ENCODE measurements at places on chromosomes 5 and 9.
A peak's percentile ranks its signal among the peaks of the same experiment; 100 is the strongest.

GRCh38 chr9:91920630-91921350, 29.2 kb downstream of the ROR2 start:
- no peak for DNase-seq

- DNase-seq, result no peak
Measured at GRCh38 chr9:34025062-34025461, 23.6 kb downstream of the UBAP2 start.

DNA sequence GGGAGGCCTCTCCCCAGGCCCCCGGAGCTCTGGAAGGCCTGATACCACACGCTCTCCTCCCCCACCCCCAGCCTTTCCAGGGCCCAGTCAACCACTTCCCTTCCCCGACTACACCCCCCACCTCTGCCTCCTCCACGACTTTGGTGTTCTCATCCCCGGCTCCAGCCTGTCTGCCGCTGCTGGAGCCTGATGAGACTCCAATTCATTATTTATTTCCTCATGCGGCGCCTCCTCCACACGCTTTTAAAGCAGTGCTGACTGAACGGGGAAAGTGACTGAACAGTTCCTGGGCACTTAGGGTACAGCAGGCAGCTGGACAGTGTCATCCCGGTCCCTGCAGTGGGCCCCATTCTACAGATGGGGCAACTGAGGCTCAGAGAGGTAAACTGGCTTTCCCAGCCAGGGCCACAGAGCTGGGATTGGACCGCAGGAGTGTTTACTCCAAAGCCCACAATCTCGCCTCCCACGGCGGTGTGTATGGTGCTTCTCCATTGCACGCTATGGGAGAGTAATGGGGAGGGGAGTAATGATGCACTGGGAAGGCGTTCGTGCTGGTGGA, 15.9 kb upstream of the RPL26L1 start:
- no peak for DNase-seq

DNA sequence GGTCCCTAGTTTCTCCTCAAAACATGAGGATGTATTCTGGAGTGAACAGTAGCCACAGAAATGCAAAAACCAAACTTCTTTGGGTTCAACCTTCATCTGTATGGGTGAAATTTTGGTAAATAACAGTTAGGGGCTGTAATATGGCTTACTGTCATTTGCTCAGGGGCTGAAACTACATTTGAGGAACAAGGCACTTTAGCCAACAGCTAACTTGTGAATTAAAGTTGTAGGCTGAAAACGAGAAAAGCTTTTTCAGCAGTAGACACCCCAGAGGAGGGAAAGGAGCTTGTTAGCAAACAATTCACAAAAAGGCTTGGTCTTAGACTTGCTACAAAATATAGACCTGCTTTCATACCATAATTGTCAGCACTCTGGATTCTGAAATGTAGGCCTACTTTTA, 6.6 kb downstream of the TMEM171 start:
- DNase-seq, result no peak

GRCh38 chr5:161544350-161544765, 2.2 kb downstream of the GABRB2 start:
- DNase-seq, result no peak

DNA sequence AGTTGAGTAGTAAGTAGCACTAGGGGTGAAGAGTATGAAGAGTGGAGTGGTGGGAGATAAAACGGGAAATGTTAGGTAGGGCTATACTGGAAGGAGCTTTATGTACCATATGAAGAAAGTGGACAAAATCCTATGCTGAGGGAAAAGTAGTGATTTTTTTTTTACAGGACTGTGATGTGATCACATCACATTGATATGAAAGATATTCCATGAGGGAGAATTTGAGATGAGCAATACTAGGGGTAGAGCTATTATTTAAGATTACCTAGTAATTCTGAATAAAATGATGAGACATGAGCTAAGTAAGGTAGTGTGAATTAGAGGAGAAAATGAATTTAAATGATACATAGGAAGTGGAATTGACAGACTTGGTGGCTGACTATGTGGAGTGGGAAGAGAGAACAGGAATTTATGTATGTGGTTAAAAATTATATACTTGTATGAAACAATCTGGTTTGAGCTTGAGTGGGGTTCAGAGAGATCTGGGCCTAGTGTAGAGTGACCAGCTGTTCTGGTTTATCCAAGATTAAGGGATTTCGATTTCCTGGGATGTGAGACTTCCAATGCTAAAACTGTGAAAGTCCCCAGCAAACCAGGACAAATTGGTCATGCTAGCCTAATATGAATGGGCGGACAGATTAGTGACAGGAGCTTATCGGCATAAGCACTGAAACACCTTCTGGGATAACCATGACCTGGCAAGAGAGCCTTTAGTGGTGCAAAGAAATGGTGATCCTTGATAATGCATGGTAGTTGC, 29.3 kb upstream of the STOM start:
- no peak for DNase-seq

DNA sequence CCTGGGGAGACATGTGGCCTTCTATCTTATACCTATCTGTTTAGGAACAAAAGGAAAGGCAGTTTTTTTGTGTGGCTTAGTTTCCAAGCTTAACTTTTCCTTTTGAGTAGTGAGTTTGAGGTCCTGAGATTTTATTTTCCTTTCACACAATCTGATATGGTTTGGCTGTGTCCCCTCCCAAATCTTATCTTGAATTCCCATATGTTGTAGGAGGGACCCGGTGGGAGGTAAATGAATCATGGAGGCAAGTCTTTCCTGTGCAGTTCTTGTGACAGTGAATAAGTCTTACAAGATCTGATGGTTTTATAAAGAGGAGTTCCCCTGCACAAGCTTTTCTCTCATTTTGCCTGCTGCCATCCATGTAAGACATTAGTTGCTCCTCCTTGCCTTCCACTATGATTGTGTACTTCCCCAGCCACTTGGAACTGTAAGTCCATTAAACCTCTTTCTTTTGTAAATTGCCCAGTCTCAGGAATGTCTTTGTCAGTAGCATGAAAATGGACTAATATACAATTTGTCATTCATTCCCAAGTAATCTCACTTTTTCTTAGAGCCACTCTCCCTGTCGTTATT, 4.7 kb upstream of the CLTB start:
- no peak for DNase-seq

- DNase-seq, result no peak
Measured at GRCh38 chr9:35861161-35861897, 8.9 kb downstream of the OR13J1 start.

DNA sequence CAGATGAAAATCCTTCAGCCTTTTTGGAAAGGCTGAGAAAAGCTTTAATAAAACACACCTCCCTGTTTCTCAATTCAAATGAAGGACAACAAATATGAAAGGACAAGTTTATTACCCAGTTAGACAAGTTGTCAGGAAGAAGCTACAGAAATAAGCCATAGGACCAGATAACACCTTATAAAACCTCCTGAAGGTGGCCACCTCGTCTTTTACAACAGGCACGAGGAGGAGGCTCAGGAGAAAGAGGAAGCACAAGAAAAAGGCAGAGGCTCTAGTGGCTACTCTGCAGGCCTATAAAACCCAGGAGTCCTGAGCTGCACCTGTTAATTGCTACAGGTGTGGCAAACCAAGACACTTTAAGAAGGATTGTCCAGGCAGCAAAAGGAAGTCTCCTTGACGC, 352.1 kb upstream of the CDH18 start:
- DNase-seq, result no peak

DNA sequence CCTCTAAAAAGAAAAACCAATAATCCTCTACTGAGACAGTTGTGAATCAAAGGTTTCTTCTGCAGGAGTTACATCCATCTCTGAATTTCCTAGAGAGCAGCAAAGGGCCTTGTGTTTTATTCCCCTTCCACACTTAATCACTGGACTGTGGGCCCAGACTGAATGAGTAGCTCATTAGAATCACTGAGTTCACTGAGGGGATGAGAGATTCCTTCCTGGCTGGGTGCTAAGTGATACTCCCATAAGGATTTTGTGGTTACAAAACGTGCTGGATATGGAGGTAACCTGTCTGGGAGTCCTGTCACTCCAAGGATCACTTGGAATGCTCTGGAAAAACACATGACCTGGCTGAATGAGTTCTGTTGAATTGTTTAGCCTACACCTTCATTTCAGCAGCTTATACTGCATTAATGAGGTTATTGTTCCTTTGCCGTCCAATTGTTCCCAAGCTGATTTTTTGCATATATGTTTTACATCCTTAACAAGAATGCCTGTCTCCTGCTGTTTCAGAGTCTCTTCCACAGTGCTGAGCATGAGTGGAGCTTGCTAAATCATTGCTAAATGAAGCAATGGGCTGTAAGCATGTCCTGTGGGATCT, 82.9 kb downstream of the MEF2C start:
- DNase-seq, result no peak

- peak; percentile 22 for DNase-seq
Measured at GRCh38 chr9:132800038-132800648, 77.9 kb downstream of the AK8 start.

DNA sequence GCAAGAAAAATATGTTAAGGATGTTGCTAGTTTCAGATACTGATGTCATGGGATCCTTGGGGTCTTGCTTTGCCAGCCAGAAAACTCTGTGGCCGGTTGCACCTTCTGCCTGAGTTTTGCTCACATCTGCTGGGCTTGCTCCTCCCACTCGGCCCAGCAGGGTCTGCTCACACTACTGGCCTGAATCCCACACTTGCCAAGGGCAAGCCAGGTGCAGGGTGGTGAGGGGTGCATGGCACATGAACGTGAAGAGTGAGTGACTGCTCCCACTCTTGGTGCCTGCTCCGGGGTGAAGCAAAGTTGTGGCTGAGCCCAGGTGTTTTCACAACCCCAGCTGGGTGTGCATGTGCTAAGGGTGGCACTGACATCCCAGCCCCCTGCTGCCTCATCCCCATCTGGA, 83.1 kb upstream of the STARD4 start:
- no peak for DNase-seq

GRCh38 chr9:22146604-22147003, 137.5 kb upstream of the CDKN2B start:
- DNase-seq, result no peak

DNA sequence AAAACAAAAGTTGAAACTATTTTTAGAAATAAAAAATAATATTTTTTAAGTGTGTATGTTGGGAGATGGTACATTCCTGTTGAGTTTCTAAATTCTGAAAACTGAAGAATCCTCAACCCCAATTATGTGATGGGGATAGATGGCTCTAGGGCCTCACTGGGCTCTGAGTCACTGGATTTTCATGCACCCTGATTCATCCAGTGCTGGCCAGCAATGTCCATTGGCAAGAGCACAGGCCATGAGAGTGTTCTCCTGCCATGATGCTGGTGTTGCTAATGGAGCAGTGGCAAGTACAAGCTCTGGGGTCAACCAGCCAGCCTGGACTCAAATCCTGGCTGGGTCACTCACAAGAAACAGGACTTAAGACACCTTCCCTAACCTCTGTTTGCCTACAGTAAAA, 23.3 kb downstream of the SMIM23 start:
- DNase-seq, result no peak

DNA sequence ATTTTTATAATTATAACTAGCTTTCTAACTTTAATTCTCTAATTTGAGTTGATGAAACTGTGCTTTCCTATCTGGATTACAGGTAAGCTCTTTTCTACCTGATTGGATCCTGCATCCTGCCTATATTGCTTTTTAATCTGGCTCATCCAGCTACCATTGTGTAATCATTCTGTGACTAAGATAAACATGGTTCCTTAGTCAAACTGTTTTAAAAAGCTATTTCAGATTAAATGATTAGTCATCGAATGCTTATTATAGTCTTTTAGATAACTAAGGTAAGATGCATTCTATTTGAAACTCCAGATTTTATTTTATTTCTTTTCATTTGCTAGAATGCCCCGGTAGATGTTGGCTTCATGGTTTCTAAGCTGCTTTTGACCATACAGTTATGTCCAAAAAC, 50.7 kb downstream of the ICE1 start:
- DNase-seq, result no peak

DNA sequence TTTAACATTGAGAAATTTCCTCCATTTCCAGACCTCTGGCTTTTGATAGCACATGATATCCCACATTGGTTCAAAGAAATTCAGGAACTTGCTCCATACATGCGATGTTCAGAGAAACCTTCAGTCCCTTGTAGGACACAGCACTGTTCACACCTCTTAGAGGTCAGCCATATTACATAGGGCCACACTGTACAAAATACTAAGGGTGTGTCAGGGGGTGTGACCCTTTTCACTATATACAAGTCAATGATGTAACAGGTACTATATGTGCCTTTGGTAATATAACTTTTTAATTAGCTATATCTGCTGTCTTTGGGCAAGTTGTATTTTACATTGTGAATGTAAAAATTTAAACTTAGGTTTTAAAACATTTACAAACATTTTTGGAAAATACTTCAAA, 505.5 kb downstream of the ENC1 start:
- no peak for DNase-seq

DNA sequence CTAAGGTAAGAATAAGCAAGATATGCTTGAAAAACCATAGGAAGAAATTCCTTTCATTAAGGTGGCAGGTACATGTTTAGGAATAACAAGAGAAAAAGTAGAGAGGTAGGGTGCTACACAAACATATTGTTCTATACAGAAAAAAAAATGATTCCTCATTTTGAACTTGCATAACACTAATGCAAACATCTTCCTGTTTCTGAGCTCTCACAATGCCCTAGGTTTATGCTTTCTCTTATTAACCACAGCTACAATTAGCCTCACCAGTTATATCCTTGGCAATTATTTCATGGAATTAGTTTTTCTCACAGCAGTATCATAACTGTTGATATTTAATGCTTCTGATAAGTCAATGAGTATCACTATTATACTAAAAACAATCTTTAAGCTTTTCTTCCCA, 20.7 kb downstream of the CEMIP2 start:
- DNase-seq, result no peak

DNA sequence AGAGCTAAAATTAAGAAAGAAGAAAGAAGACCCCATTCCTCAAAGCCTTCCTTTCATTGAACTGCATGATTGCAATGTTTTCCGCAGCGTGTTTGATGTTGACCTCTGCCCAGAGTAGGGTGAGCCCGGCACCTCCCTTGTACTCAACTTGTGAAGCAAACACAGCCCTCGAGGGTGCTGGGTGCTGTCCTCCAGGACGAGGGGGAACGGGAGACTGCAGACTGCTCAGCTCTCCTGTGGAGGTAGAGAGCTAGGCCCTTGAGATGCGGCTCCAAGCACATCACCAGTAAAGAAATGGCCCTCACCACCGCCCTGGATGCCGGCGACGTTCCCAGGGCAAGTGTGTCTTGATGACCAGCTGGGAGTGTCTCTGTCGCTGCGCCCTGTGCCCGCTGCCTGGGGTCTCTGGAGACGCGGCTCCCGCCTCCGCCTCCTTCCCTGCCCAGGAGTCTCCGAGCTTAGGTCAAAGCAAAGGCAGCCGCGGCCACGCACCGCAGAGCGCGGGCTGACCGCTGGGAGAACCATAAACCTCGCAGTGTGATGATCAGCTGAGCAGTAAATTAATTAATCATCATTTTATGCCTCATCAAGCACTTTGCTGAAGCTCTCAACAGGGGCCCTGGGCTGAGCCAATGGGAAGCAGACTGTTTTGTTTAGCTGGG, 108.7 kb downstream of the IRX2 start:
- DNase-seq, result no peak
